Right hindlimb (tissue), 1 donor: ENCODE measurements at places on chromosomes 7 and 10.

GRCh38 chr7:69109246-69109645 is 489.0 kb upstream of the AUTS2 start:
- no peak for DNase-seq

- no peak for DNase-seq
These were observed 99.7 kb upstream of the PPIF start for GRCh38 chr10:79247373-79248137.

GRCh38 chr10:96743988-96744585 is 23.8 kb upstream of the PIK3AP1 start:
- DNase-seq: no peak

DNA sequence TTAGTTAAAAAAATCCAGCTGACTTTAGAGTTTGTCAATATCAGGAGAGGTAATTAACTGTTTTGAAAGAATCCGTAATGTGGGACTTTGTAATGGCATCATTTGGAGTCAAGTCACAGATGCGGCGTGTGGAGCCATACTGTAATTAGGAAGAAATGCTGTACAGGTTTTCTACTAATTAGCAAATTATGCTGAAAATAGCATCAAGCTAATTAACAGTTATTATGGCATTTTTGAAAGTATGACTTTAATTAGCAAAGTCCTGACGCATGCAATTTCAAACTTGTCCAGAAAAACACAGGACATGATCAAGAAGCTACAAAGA is 68.3 kb downstream of the EBF3 start:
- no peak for DNase-seq

DNA sequence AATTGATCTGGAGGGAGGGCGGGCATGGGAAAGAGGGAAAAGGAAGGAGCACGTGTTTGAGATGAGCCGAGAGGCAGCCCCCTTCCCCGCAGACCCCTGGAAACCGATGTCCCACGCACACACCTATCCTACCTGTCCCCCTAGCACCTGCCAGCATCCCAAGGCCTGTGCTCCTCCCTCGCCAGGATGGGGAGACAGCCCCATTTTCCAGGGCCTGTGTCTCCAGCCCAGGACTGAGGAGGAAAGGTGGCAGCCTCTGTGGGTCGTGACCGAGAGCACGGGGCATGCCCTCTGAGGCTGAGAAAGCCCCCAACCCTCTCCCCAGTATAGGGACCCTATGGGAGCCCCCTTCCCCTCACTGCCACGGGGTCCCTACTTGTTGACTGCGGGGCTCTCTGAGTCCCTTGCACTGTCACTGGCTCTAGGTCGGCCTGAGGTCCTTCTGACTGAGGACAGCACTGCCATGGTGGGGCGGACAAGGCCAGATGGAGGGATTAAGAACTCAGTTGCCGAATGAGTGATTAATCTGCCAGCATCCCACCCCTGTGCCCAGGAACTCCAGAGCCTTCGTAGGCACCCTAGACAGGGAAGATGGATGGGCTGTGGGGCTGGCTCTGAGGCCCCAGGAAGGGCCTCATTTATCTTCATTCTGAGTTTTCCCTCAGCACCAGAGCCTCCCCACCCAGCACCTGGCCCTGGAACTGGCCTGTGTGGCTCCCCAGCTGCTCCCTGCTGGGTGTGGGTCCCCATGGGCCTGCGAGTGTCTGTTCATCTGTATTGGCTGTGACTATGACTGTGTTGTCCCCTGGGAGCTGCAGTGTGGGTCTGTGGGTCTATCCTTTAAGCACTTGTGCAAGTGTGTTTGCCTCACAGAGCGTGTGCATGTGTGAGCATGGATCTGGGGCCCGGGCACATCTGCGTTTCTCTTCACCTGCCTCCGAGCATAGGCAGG is 26.0 kb downstream of the CRHR2 start:
- DNase-seq: no peak

DNA sequence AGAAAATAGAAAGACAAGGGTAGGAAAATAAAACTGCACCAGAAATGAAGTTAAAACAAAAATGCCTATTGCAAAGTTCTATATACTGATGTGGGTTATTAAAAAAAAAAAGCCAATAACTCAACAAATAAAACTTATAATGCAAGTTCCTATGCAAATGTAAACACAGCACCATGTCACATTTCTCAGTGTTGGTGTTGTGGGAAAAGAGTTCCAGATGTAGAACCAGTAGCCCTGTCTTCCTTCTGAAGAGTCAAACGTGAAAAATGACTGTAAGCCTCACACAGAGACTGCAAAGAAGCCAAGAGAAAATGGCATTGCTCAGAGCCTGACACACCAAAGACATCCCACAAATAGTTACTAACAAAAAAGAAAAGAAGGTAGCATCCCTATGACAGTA is 10.1 kb downstream of the PON2 start:
- no peak for DNase-seq

DNA sequence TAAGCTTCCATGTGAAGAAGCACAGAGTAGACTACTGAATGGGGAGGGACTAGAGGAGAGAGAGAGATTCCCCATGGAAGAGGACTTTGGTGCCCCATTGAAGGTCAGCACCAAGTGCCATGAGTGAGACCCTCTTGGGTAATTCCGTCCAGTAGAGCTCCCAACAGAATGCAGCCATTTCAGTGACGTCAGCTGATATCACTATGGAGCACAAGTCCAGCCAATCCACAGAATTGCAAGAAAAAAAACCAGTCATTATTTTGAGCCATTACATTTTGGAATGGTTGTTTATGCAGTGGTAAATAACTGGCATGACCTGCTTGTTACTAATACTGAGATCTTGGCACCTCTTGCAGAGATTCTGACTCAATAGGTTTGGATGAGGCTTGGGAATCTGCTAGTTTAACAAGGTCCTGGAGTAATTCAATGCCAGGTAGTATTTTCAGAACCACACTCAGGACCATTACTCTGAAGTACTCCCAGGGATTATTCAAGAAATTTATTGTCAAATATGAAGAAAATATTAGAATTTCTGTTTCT is 52.6 kb upstream of the SP8 start:
- DNase-seq: no peak
